Stimulated activated CD4-positive, alpha-beta T cell treated with anti-CD3 and anti-CD28 coated beads, Interleukin-1b, Interleukin-23, amount 100 ng/mL, for 1 hour (primary cell): ENCODE measurements at places on chromosomes 16 and 17.

- no peak for DNase-seq
These were observed 127.6 kb downstream of the KIF2B start for GRCh38 chr17:53950207-53950857.

GRCh38 chr16:1975432-1976215, 3.8 kb downstream of the TBL3 start:
- no peak for DNase-seq

DNA sequence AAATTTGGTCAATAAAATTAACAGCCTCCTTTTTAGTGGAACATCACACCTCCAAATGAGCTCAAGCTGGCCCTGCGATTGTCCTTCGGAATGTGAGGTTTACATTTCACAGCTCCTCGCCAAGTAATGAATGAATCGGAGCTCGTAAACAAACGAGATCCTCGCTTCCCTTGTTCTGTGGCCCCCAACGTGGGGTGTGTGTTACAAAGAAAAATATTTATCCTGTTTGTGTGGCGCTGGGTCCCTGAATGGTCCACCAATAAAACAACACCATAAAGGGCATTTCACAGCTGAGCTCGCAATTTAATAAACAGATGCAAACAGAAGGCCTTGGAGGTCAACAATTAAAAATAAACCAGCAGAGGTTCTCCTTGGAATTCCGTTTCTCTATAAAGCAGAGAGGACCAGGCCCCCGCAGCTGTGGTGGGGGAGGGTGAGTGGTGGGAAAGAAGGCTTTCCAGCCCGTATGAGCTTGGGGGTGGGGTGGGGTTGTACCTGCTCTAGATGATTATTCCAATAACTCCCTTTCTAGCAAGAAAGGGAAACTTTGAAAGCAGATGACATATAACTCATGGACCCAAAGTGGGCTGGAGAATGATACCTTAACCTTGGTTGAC, 393.9 kb upstream of the SALL1 start:
- DNase-seq, result no peak

GRCh38 chr16:86681031-86681756, 102.8 kb downstream of the FOXL1 start:
- no peak for DNase-seq

- no peak for DNase-seq
These were observed 167.5 kb downstream of the RAB11FIP4 start for GRCh38 chr17:31558748-31559583.

GRCh38 chr16:12252616-12253015, 276.1 kb downstream of the SNX29 start:
- DNase-seq, result no peak

- no peak for DNase-seq
These were observed 573.4 kb downstream of the CDH13 start for GRCh38 chr16:83200005-83200779.

- no peak for DNase-seq
These were observed 13.3 kb upstream of the NUDT16L1 start for GRCh38 chr16:4679850-4680636.

GRCh38 chr16:73347500-73348375, 299.8 kb upstream of the ZFHX3 start:
- no peak for DNase-seq

DNA sequence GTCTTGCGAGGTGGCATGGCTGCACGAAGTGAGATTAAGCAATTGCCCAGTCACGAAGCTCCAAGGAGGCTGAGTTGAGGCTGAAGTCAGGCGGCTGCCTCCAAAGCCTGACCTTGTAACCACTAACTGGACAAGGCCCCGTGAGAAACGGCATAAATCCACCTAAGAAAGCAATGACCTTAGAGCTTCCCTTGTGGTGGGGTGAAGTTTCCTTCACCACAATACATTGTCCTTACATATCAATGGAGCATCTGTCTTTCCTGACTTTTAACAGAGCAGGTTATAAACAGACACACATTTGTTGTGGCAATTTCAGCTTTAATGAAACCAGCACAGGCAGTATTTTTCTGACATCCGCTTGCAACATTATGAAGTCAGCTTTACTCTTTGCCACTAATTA, 2.5 kb upstream of the MED9 start:
- DNase-seq, result no peak

DNA sequence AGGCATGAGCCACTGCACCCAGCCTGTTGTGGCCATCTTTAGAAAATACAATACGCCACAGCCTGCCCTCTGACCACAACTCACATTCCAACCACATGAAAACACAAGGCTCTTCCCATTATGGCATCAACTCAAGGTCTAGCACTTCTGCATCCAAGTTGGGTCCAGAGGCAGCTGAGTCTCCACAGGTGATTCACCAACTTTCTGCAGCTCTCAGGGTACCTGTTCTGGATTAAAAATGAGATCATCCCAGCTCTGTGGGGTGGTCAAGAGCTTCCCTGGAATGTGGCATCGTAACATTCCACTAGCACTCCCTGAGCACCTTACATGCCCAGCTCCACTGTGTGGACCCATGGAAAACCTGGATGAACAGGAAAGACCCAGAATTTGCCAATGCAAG, 9.9 kb upstream of the GUCY2D start:
- no peak for DNase-seq

DNA sequence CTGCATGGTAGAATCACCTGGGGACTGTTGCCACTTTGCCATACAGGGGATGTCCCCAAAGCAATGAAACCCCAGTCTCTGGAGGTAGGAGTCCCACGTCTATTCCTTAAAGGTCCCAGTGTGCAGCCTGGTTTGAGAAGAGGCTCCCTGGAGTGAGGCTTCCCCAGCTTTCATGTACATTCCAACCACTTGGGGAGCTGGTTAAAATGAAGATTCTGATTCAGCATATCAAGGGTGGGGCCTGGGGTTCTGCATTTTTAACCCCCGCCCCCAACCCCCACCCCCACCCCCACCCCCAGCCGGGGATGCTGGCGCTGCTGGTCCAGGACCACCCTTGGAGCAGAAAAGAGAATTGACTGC, 241.2 kb downstream of the FOXL1 start:
- DNase-seq, result no peak

DNA sequence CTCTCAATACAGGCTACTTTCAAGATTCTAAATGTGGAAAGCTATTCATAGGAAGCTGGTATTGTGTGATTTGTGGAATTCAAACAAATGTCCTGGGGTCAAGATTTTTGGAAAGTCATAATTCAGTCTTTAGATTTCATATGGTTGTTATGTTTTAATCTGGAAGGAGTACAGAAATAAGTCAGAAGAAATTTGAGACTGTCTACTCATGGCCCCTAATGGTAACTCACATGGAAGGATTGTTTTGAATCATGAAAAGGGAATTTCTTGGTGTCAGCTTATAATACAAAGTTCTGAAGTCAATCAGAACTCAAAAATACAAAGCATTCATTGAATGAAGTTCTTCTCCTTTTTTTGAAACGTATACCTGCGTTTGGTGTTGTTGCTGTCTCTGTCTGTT, 3.1 kb downstream of the KCNJ2 start:
- no peak for DNase-seq

GRCh38 chr16:19291475-19291874, 5.9 kb downstream of the CLEC19A start:
- DNase-seq, result no peak

GRCh38 chr16:72286936-72287620, 115.1 kb upstream of the PMFBP1 start:
- DNase-seq, result no peak

GRCh38 chr16:30934827-30935557, 11.6 kb downstream of the FBXL19 start:
- DNase-seq, result no peak

- DNase-seq, result no peak
These were observed 11.0 kb downstream of the DCAKD start for GRCh38 chr17:45040459-45040858.

- peak; percentile 29 for DNase-seq
These were observed 500 bp downstream of the COX6A2 start for GRCh38 chr16:31427441-31428278.

DNA sequence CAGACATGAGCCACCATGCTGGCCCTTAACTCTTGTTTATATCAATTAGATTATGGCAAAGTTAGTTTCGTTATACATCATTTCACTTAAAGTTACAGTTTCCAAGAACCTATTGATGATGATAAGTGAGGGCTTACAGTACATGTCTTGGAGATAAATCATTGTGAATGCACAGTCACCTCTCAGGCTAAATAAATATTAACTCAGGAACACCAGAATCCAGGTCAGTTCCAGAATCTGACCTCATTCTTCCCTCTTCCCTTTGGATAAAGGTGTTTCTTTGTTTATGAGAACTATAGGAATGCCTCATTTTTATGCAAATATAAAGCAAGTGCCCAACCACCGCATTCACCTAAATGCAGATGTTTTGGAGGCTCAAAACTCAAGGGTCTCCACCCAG, 48.4 kb upstream of the CRYM start:
- no peak for DNase-seq

- DNase-seq, result no peak
These were observed 54.1 kb upstream of the ARL4D start for GRCh38 chr17:43344685-43345084.

DNA sequence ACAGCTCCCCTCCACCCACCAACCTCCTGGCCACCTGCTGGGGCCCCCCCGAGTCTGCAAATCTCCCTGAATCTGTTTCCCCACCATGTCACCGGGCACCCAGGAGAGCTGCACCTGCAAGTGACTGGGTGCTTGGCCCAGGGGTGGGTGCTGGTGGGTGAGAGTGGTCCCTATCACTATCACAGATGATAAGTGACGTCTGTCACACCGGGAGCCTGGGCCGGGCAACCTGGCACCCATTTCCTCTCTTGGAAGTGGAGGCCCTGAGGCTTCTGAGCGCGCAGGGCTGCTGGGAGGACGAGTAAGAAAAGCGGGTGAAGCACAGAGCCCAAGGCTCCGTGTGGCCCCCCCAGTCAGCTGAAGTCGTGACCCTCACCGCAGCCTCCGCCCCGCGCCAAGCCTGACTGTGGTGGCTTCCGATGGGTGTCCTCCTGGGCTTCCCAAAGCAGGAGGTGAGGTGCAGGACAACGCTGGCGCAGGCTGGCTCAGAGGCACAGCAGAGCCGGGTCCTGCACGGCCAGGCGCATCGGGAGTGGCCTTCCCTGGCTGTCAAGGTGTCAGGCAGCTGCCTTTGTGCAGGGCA, 21.0 kb upstream of the ACSF3 start:
- no peak for DNase-seq

- no peak for DNase-seq
These were observed 484.9 kb upstream of the WSB1 start for GRCh38 chr17:26809033-26809432.

- DNase-seq, result no peak
These were observed 578.7 kb upstream of the CDH11 start for GRCh38 chr16:65700596-65700995.

- no peak for DNase-seq
These were observed 2.3 kb upstream of the BORCS6 start for GRCh38 chr17:8192070-8192815.

- no peak for DNase-seq
These were observed 124.9 kb downstream of the WSCD1 start for GRCh38 chr17:6195123-6195522.

GRCh38 chr17:78891406-78892061, 11.5 kb downstream of the CEP295NL start:
- DNase-seq, result no peak

- DNase-seq, result no peak
These were observed 21.2 kb upstream of the LGALS9 start for GRCh38 chr17:27609611-27610303.

- no peak for DNase-seq
These were observed 239.0 kb downstream of the SOX9 start for GRCh38 chr17:72359811-72360210.

GRCh38 chr17:61250335-61250890, 149.2 kb upstream of the TBX2 start:
- DNase-seq, result no peak

DNA sequence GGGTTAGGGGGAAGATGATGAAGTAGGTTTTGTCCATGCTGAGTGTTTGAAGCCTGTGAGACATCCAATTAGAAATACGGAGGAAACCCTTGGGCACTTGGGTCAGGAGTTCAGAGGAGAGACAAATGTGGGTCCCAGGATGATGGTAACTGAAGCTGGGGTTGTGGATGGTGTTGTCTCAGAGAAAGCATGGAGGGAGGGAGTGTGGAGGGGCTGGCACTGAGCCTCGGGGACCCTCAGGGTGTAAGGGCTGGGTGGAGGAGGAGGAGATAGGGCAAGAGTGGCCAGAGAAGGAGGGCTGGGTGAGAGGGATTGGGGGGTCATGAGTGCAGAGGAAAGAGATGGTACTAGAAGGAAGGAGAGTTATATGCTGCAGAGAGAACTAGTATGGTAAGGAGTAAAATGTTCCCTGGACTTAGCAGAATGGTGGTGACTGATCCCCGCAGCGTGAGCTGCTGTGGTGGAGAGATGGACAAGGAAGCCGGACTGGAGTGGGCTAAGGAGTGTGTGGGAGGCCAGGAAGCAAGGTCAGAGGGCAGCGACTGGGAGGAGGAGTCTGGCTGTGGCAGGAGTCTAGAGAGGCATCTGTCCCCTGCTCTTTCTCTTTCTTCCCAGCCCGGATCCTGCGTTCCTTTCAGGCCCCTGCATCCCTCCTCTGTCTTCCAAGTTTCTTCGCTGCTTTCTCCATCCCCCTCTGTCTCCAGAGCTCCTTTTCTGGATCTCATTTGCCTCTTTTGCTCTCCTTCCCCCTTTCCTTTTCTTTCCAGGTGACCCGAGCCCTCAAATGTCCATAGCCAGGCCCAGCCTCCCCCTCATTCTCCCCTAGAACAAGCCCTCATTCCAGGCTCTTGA, 3.9 kb upstream of the COL1A1 start:
- no peak for DNase-seq

- DNase-seq, result no peak
These were observed 43.4 kb downstream of the HNF1B start for GRCh38 chr17:37701496-37701898.

- no peak for DNase-seq
These were observed 124.5 kb upstream of the ZFHX3 start for GRCh38 chr16:73172241-73172972.

DNA sequence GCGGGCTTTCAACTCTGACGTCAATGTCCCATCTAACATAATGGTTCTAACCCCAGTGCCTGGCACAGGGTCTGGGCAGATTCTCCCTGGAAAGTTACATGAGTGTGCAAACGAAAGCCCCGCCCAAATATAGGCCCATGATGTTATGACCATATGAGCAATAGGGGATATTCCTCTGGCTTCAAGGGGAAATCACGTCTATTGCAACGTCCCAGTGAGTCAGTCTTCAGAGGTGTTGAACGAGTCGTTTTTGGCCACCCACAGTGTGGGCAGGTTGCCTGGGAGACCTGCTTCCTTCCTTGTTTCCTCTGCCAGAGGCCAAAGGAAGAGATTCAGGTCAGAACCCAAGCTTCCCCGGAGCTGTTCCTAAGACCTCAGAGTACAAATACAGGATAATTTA, 30.3 kb downstream of the PIK3R5 start:
- no peak for DNase-seq
